ENCODE measurements at places on chromosomes 3 and 15. TPM values are rescaled to one million over a fixed set of nuclear protein-coding genes. Genes with fewer than 3 reads are reported as not detected.

The IGDCC3 gene
- not detected for total RNA-seq

The STT3B gene
- 201 TPM for total RNA-seq

The AADACL2 gene
- not detected for total RNA-seq

The CAMKV gene
- not detected for total RNA-seq

The C15orf62 gene
- total RNA-seq = 1.7 TPM

The ACKR4 gene
- not detected for total RNA-seq

The LCMT2 gene
- total RNA-seq = 9.9 TPM

The HES1 gene
- 53.0 TPM for total RNA-seq

The CFAP161 gene
- total RNA-seq = under 0.01 TPM

The FHIT gene
- total RNA-seq = 3.8 TPM

The PRSS50 gene
- not detected for total RNA-seq

The GNAT1 gene
- not detected for total RNA-seq

The IL17RB gene
- total RNA-seq = under 0.01 TPM

The LMOD3 gene
- not detected for total RNA-seq

The SFMBT1 gene
- total RNA-seq = 10.3 TPM

The SERPINI2 gene
- total RNA-seq = not detected

The SOX14 gene
- total RNA-seq = not detected

The SUSD5 gene
- not detected for total RNA-seq

The WDR93 gene
- total RNA-seq = not detected

The WNT7A gene
- total RNA-seq = 13.7 TPM

The SLC2A2 gene
- not detected for total RNA-seq

The VIPR1 gene
- total RNA-seq = 6.2 TPM

The NEK10 gene
- 2.3 TPM for total RNA-seq

The TFG gene
- total RNA-seq = 104 TPM

The PFKFB4 gene
- total RNA-seq = 15.7 TPM

The SETD2 gene
- 32.8 TPM for total RNA-seq

The TRIM69 gene
- 8.9 TPM for total RNA-seq

The GOLGA8S gene
- total RNA-seq = not detected

The CLDN16 gene
- 1.0 TPM for total RNA-seq

The XCR1 gene
- not detected for total RNA-seq

The PPP2R3A gene
- 12.0 TPM for total RNA-seq

The FAM131A gene
- 17.6 TPM for total RNA-seq

The SHF gene
- 0.34 TPM for total RNA-seq

The CCR9 gene
- total RNA-seq = not detected

The CA12 gene
- total RNA-seq = 211 TPM

The PPP1R14D gene
- not detected for total RNA-seq

The PLIN1 gene
- total RNA-seq = 0.34 TPM

The TMEM41A gene
- 32.0 TPM for total RNA-seq

The PLD1 gene
- 13.3 TPM for total RNA-seq

The SEMA5B gene
- total RNA-seq = 0.34 TPM

The ADAMTSL3 gene
- under 0.01 TPM for total RNA-seq

The ZNF80 gene
- not detected for total RNA-seq

The SYNPR gene
- total RNA-seq = not detected

The EMC7 gene
- 50.2 TPM for total RNA-seq

The TRH gene
- total RNA-seq = not detected

The ARGFX gene
- total RNA-seq = not detected

The EHHADH gene
- total RNA-seq = 2.7 TPM

The MUC4 gene
- not detected for total RNA-seq

The CCNB2 gene
- total RNA-seq = 1.7 TPM

The THPO gene
- not detected for total RNA-seq

All from nasal cavity respiratory epithelium epithelial cell of viscerocranial mucosa (primary cell).